Right hindlimb (tissue), 1 donor: ENCODE measurements at places on chromosomes 6 and 20.

- DNase-seq = no peak
Observed at GRCh38 chr6:104625536-104625935, 234.2 kb downstream of the HACE1 start.

DNA sequence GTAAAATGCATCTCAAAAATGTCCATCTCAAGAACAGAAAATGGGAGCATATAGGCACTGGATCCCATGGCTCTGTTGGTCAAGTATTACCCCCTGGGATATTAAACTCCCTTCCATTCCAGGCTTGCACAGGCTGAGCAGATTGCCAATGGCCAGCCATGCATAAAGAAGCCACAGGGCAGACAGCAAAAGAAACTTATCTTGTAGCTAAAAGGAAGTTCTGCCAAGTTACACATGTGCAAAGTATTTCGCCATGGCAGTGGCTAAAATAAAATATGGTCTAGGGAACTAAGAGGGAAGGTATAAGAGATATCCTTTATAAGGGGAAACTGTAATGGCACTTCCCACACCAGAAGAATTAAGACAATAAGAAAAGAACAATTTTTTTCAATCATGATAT, 415.6 kb upstream of the BTBD3 start:
- DNase-seq = no peak

DNA sequence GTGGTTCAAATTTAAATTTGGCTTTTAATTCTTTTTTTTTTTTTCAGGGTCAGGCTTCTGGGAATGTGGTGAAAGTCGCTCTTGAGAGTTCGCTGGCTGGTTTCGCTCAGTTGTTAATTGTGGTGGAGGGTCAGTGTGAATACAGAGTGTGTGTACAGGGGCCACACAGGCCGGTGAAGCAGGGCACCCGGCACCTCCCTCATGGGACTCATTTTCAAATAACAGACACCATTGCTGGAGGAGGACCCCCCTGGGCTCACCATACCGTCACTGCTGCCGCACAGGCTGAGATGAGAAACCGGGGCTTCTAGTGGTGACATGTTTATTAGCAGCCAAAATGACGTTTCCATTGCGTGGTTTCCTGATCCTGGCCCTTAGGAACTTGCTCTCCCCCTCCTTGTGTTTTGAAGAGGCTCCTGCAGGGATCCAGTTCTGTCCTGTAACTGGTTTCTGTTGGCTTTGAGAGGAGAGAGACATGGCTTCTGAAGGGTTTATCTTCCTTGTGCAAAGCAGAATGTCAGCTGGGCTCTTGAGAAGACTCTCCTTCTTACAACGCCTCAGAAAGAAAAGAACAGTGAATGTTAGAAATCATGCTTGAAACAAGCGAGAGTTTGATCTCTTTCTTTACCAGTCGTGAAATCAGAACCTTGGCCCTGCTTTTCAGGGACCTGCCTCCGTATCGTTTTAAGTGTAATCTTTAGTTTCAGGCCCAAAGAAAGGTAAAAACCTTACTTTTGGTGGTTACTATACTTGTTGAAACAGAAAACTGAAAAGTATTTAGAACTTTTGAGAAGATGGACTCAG, 37.8 kb downstream of the DUSP22 start:
- no peak for DNase-seq

- DNase-seq = no peak
Observed at GRCh38 chr6:16651871-16652270, 109.4 kb downstream of the ATXN1 start.

- DNase-seq = no peak
Observed at GRCh38 chr20:18754030-18754652, 59.4 kb upstream of the SCP2D1 start.
